ENCODE measurements at places on chromosomes 12 and 14.

DNA sequence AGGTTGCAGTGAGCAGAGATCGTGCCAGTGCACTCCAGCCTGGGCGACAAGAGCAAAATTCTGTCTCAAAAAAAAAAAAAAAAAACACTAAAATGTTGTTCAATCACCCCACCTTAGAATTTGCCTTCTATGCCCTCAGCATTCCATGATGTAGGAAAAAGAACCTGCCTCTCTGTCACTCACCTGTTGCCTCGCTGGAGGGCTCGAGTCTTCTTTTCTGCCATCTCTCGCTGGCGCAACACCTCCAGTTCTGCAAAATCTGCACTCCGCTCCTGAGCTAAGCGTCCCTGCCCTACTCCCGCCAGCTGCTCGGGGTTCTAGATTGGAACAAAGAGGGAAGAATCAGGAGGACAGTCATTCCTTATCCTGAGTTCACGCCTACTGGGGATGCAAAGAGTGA, 17.9 kb downstream of the TIMELESS start:
- DNase-seq, result no peak

GRCh38 chr12:104608998-104609397, 152.2 kb downstream of the CHST11 start:
- no peak for DNase-seq

GRCh38 chr14:51507906-51508511, 143.7 kb upstream of the FRMD6 start:
- DNase-seq, result peak; percentile 90

DNA sequence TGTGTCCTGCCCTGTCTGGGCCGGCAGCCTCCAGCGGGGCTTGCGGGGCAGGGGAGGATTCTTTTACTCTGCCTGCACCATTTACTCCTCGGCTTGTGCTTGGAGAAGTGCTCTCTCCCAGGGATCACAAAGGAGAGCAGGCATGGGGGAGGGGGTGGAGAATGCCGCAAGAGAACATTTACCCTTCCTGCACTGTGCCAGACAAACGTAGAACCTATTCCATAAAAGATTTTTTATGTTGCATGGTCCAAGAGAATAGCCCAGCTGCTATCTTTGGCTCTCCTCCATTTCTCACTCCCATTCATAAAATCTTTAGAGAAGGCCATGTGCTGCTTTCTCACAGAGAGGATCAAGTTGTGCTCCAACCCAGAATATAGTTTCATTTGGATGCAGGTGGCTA, 159.4 kb downstream of the SPTSSA start:
- peak; percentile 44 for DNase-seq

DNA sequence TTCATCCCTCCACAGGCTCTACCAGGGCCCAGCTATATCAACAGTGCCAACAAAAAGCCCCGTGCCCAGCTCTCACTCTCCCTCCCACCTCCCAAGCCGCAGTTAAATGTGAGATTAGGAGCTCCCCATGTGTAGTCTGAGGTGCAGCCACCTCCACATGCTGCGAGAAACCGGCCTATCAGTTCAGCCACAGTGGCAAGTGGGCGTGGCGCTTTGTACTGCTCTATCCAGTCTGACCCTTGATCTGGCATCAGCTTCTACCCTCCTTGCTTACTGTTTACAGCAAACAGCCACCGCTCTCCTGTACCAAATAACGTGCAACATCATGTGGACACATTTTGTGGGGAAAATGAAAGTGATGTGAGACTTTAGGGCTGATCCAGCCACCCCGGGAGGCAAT, 1.7 kb downstream of the PLEK2 start:
- DNase-seq, result no peak

DNA sequence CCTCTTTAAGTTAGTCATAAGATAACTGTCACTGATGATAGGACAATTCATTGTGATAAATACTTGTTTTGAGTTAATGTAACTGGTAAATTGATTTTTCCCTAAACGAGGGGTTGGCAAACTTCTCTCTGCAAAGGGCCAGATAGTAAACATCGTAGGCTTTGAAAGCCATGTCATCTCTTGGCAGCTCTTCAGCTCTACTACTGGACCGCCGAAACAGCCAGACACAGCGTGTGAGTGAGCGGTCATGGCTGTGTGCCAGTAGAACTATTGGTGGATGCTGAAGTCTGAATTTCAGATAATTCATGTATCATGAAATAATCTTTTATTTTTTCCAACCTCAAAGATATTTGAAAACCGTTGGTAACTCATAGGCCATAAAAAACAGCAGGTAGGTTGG, 9.9 kb downstream of the PIWIL1 start:
- peak; percentile 59 for DNase-seq

Data from lung (tissue), 17 donors.